ENCODE measurements at places on chromosomes 2 and 18. TPM values are rescaled to one million over a fixed set of nuclear protein-coding genes. Genes with fewer than 3 reads are reported as not detected.

GRCh38 chr2:75403991-75404428 lies 156.7 kb downstream of the EVA1A start:
- H3K27me3 ChIP-seq = no peaks in the 10 kb centered on the region
- H3K4me3 ChIP-seq = no peak overlapping the region
- no peak overlapping the region for H3K27ac ChIP-seq
- DNase-seq = peak; percentile 69

DNA sequence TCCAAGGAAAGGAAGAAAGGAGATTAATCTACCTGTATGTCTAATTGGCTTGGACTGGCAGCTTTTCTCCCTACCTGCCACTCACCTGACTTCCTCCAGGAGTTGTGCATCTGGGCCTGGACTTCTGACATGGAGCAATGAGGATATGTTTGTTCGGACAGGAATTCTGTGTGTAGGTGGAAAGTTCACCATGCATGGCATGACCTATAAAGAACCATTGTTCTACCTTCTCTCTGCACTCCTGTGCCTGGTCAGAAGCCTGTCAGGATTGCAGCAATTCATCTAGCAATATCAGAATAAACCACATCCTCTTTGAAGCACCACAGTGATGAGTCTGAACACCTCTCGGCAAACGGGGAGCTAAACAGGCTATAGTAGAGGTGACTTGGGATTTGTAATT lies 20.8 kb downstream of the CCDC85A start:
- no peaks in the 10 kb centered on the region for H3K27me3 ChIP-seq
- no peaks in the 10 kb centered on the region for H3K36me3 ChIP-seq
- peaks cover 29% of the 10 kb centered on the region for H3K4me1 ChIP-seq
- H3K4me3 ChIP-seq = no peak overlapping the region

- H3K4me1 ChIP-seq = no peaks in the 10 kb centered on the region
- H3K27me3 ChIP-seq = peaks cover 36% of the 10 kb centered on the region
- H3K36me3 ChIP-seq = no peaks in the 10 kb centered on the region
Measured at GRCh38 chr2:241841181-241842066, 17.3 kb downstream of the PDCD1 start.

GRCh38 chr2:143550500-143550899 lies 421.3 kb downstream of the ARHGAP15 start:
- DNase-seq = no peak
- H3K36me3 ChIP-seq = no peaks in the 10 kb centered on the region
- no peak overlapping the region for H3K4me3 ChIP-seq
- H3K27me3 ChIP-seq = no peaks in the 10 kb centered on the region

DNA sequence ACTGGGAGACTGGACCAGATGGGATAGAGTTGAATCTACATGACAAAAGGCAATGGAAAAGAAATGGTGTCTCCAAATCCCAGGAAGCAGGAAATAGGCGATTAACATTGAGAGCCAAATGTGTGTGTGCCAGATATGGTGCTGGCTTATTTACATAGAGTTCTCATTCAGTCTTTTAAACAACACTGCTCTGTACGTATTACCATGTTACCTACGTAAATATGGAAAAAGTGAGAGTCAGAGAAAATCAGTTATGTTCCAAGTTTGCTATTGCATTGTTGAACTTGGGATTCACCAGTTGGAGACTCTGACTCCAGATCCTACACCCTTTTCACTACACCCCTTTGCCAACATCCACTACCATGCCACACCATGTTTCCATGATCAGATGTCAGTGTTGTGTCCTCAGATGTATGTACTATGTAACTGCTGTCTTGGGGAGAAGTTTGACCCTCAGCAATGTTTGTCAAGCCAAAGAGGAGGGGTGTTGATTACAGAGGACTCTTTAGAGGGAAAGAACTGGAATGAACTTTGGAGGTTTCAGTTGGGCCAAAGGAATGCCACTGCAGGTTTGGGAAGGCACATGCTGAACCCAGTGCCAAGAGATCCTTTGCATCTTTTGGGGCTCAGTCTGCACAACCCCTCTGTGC lies 19.6 kb upstream of the GREB1 start:
- no peak for DNase-seq
- H3K36me3 ChIP-seq = no peaks in the 10 kb centered on the region
- no peaks in the 10 kb centered on the region for H3K4me1 ChIP-seq
- no peak overlapping the region for H3K27ac ChIP-seq
- H3K27me3 ChIP-seq = peaks cover 23% of the 10 kb centered on the region
- no peak overlapping the region for H3K4me3 ChIP-seq

DNA sequence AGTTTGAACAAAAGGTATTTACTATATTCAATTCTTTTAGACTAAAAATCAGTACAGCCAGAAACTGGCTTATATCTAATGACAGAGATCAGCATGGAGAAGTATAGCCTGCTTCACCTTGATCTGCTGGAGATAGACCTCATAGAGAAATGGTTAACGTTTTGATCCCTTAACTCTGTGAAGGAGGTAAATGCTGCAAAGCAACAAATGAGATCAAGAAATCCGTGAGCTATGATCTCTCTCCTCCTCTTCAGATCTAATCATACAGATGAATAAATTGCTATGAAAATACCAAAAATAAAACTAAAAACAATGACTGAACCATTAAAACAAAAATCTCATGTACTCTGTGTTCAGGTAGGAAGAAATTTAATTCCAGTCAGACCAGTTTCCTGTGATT lies 42.8 kb downstream of the KLHL14 start:
- no peaks in the 10 kb centered on the region for H3K36me3 ChIP-seq
- H3K27ac ChIP-seq = no peak overlapping the region
- no peaks in the 10 kb centered on the region for H3K4me1 ChIP-seq
- no peak for DNase-seq

DNA sequence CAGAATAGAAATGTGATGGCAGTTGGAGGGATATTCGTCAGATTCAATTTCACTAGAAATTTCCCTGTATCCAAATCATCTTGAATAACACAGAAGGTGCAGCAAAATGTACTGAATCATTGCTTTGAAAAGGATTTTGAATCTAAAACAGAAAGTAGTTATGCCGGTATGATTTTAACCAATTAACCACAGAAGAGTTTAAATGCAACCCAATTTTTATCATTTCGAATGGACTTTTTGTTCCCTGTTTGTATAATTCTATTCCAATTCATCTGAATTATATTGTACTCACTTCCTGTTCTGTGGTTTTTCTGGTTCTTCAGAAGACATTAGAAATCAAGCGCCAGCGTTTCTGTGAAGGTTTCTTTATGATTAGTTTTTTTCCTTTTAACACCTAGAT lies 190.4 kb downstream of the MYO3B start:
- no peak overlapping the region for H3K27ac ChIP-seq
- H3K27me3 ChIP-seq = peaks cover 13% of the 10 kb centered on the region
- no peak overlapping the region for H3K4me3 ChIP-seq

DNA sequence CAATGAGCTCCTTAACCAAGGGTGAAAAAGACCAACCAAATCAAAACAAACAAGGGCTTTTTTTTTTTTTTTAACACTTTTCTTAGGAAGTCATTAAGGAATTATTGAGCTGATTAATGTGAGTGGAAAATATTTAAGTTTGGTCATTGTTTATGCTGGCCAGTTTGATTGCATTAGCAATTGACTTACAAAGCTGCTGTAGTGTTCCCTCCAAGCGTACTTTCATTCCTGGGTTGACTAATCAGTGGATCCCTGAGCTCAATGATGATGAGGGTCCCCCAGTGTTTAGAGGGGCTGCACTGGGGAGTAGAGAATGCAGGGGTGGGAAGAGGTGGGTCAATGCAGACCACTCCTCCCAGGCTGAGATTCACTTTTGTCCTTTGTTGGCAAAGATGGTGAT lies 119.3 kb downstream of the PRKCE start:
- DNase-seq = peak; percentile 46
- peaks cover 15% of the 10 kb centered on the region for H3K4me1 ChIP-seq

DNA sequence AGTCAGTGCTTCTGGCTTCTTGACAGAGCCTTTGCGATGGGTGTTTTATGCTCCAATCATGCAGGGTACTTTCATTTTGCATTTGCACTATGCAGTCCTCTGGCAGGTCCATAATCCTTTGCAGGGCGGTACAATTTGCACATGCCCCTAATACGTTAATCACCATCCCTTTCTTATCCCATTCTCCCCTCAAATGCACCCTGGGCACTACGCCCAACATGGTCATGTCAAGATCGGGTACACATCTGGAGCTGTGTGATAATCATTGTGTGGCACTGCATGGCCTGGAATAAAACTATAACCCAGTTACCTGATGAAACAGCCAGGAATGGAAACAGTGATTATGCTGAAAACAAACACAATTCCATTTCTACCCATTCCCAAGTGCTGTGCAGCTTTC lies 27.7 kb downstream of the LOXHD1 start:
- H3K36me3 ChIP-seq = no peaks in the 10 kb centered on the region
- no peaks in the 10 kb centered on the region for H3K4me1 ChIP-seq
- H3K4me3 ChIP-seq = no peak overlapping the region
- 0 out of 2 replicates have a peak, but pooled peaks cover 4% of the 10 kb centered on the region for H3K27me3 ChIP-seq

GRCh38 chr2:81976998-81977397 lies 1672.4 kb upstream of the LRRTM1 start:
- no peaks in the 10 kb centered on the region for H3K36me3 ChIP-seq
- no peak overlapping the region for H3K4me3 ChIP-seq
- DNase-seq = no peak
- no peaks in the 10 kb centered on the region for H3K27me3 ChIP-seq
- H3K27ac ChIP-seq = no peak overlapping the region

- H3K27ac ChIP-seq = no peak overlapping the region
- H3K4me3 ChIP-seq = peak overlapping the region; percentile 77
- H3K4me1 ChIP-seq = peaks cover 8% of the 10 kb centered on the region
- H3K27me3 ChIP-seq = no peaks in the 10 kb centered on the region
Measured at GRCh38 chr18:63320975-63321265, 1.4 kb upstream of the BCL2 start.

- H3K4me1 ChIP-seq = no peaks in the 10 kb centered on the region
- no peak for DNase-seq
- no peak overlapping the region for H3K4me3 ChIP-seq
- no peaks in the 10 kb centered on the region for H3K27me3 ChIP-seq
Measured at GRCh38 chr18:8254654-8255053, 354.6 kb upstream of the RAB12 start.

GRCh38 chr2:135072125-135072997 lies 20.3 kb downstream of the RAB3GAP1 start:
- H3K27ac ChIP-seq = no peak overlapping the region
- H3K27me3 ChIP-seq = no peaks in the 10 kb centered on the region
- no peak overlapping the region for H3K4me3 ChIP-seq
- peaks cover 13% of the 10 kb centered on the region for H3K4me1 ChIP-seq
- H3K36me3 ChIP-seq = peaks cover 31% of the 10 kb centered on the region

- no peak overlapping the region for H3K4me3 ChIP-seq
- H3K27me3 ChIP-seq = no peaks in the 10 kb centered on the region
- H3K36me3 ChIP-seq = no peaks in the 10 kb centered on the region
- H3K4me1 ChIP-seq = no peaks in the 10 kb centered on the region
Measured at GRCh38 chr18:42623935-42624334, 491.6 kb downstream of the RIT2 start.

- H3K4me3 ChIP-seq = no peak overlapping the region
- no peaks in the 10 kb centered on the region for H3K27me3 ChIP-seq
- H3K4me1 ChIP-seq = no peaks in the 10 kb centered on the region
- H3K27ac ChIP-seq = no peak overlapping the region
- no peak for DNase-seq
Measured at GRCh38 chr2:30704309-30705020, 102.8 kb downstream of the CAPN13 start.

DNA sequence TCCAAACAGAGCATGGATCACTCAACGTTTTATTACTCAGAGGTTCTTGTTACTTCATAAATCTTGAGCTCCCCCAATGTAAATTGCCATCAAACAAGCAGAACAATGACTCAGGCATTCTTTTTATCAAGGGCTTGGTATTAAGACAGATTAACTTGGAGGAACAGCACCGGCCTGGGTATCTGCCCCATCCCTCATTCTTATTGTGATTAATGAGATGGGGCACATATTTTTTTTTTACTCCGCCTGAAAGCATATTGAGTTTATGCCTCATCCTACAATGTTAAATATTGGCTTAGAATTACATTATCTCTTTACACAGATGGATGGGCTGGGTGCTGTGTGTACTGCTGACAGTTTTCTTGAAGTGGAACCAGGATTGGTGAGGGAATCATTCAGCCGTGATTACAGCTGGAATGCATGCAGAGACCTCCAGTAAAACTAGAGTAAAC lies 387.3 kb downstream of the CLIP4 start:
- H3K27ac ChIP-seq = no peak overlapping the region
- peak; percentile 48 for DNase-seq
- no peaks in the 10 kb centered on the region for H3K36me3 ChIP-seq
- no peaks in the 10 kb centered on the region for H3K27me3 ChIP-seq
- 0 out of 2 replicates have a peak, but pooled peaks cover 9% of the 10 kb centered on the region for H3K4me1 ChIP-seq

- no peak overlapping the region for H3K27ac ChIP-seq
- H3K4me3 ChIP-seq = no peak overlapping the region
- DNase-seq = no peak
Measured at GRCh38 chr2:99656994-99657393, 167.2 kb upstream of the REV1 start.

DNA sequence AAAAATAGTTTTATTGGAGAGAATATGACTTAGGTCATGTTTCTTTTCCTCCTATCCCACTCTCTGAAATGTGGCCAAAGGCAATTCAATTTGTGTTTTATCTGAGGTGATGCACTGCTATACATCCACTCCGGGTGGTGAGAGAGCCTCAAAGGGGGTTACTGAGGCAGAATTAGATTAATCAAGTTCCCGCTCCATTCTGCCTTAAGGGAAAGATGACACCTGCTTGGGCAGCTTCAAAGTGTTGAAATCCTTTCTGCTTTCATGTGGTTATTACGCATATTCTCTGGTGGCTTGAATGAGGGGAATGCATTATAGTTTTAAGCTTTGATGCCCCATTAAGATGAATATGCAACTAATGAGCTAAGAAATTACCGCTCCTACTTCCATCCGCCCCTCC lies 213.0 kb upstream of the TMEFF2 start:
- H3K4me3 ChIP-seq = no peak overlapping the region
- H3K27me3 ChIP-seq = no peaks in the 10 kb centered on the region
- no peak for DNase-seq
- no peaks in the 10 kb centered on the region for H3K4me1 ChIP-seq
- no peaks in the 10 kb centered on the region for H3K36me3 ChIP-seq

DNA sequence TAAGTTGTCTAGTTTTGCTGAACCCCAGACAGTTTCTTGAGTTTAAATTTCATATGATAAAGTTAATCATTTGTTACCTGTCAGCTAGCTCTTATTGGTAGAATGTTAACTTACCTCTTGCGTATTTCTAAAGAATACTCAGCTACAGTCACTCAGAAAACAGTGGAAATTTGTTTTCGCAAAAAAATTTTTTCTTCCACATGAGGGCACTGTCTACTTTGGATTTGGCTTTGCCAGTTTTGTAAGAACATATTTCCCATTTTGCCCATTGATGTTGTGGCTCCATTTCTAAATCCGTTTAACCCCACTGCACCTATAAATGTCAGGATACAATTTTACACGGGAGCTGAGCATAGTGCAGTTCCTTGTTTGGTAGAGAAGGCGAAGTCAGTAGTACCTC lies 19.1 kb upstream of the GCFC2 start:
- H3K27me3 ChIP-seq = peaks cover 25% of the 10 kb centered on the region
- no peak overlapping the region for H3K4me3 ChIP-seq
- H3K4me1 ChIP-seq = no peaks in the 10 kb centered on the region
- no peak overlapping the region for H3K27ac ChIP-seq
- peak; percentile 19 for DNase-seq

Gene LYPD1
- 0.11 TPM for total RNA-seq

Gene ODC1
- 106 TPM for total RNA-seq

Gene PDE11A
- 0.86 TPM for total RNA-seq

Gene CAVIN2
- total RNA-seq = 2.8 TPM

Gene ITSN2
- 35.3 TPM for total RNA-seq

Gene TNFRSF11A
- 0.22 TPM for total RNA-seq

Gene SCG2
- 0.25 TPM for total RNA-seq

Gene CD302
- total RNA-seq = 13.9 TPM

Gene CEP192
- 21.5 TPM for total RNA-seq

Gene NOL4
- total RNA-seq = not detected

Gene GPR75
- 2.1 TPM for total RNA-seq

Gene PLA2R1
- total RNA-seq = 14.9 TPM

Gene POMC
- 5.8 TPM for total RNA-seq

Gene IGFBP5
- 117 TPM for total RNA-seq

Gene UBE2F
- total RNA-seq = 61.5 TPM

Gene RPRM
- total RNA-seq = not detected

Gene MFSD6
- total RNA-seq = 4.9 TPM

Gene CKAP2L
- total RNA-seq = 6.6 TPM
